ENCODE measurements at places on chromosomes 3 and 15.

GRCh38 chr15:36527235-36528162 lies 51.9 kb upstream of the CDIN1 start:
- DNase-seq, result no peak

GRCh38 chr15:34239151-34239808 lies 14.5 kb downstream of the EMC4 start:
- DNase-seq, result no peak

- no peak for DNase-seq
These were observed 874 bp downstream of the INO80 start for GRCh38 chr15:41115161-41115651.

DNA sequence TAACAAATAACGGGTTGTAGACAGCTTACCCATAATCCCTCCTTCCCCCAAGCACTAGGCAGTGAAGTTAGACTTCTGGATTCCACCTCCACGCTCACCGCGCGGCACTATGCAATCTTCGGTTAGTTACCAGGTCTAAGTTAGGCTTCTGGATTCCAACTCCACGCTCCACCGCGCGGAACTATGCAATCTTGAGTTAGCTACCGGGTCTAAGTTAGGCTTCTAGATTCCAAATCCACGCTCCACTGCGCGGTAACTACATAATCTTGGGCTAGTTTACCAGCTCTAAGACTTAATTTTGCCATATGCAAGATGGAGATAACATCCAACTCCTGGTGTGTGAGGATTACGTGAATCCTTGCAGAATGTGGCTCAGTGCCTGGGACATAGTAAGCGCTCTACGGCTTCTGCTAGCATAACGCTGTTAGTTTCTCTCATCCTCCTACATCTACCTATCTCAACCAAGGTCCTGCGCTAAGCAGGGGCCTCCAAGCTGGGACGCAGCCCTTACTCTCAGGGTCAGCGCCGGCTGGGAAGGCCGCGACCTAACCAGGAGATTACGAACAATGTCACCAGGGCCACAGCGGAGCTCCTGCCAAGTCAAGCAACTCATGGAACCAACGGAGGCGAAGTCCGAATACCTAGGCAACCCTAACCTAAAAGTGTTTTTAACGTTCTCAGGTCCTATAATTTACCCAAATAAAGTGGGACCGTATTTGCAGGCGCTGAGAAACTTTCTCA lies 497 bp upstream of the RPLP1 start:
- DNase-seq, result no peak

DNA sequence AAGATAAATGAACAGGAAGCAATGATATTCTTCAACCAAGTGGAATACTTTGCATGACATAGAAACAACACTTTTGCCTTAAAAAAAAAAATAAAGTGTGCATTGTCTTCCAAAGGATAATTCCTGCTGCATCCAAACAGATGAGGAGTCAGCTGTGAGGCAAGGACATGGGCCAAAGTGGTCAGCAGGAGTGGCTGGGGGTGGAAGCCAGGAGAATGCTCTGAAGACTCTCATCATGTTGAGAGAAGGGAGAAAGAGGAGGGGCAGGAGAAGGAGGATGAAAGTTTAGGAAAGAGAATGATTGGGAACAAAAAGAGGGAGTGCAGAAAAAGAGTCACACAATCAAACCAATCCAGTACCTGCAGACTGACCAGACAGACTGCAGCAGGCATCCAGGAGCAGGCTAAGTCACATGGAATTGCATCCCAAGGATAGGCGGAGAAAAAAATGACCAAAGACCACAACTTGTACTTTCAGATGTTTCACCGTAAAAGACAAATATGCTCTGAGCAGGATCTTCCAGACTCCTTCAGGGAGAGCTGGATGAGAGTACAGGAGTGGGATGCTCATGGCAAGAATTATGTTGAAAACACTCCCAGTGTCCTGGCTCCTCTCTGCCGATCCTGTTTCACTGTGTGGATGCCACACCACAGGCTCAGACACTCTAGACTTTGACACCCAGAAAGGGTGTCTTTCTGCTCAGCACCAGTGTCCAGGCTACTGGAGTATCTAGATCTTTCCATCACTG lies 11.9 kb downstream of the ABI3BP start:
- DNase-seq, result no peak

DNA sequence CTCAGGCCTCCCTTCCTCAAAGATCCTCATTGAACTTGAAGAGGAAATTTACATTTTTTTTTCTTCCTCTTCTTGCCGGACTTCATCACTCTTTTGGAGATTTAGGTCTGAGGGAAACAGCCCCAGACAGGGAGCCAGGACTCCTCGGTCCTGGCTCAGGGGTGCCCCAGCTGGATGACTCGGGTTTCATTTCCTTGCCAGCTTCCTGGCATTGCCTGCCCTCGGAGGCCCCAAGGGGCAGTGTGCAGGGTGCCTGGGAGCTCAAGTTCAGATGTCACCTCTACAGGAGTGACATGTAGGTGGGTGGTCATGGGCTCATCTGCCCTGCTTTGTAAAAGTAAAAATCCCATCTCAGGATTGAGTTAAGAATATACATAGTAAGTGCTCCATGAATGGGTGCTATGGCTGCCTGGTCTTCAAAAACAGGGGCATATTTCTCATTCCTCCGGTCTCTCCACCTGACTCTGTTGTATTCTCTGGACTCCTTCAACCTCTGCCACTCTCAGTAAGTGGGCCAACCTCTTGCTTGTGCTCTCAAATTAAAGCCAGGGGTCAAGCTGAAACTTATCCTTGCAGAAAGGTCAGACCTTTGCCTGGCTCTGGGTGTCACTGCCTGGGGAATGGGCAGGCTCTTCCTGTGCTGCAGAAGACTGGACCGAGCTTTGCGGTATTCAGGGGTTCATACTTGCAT lies 51.8 kb downstream of the SMAD6 start:
- no peak for DNase-seq

- DNase-seq, result no peak
These were observed 7.5 kb upstream of the COLQ start for GRCh38 chr3:15528854-15529537.

DNA sequence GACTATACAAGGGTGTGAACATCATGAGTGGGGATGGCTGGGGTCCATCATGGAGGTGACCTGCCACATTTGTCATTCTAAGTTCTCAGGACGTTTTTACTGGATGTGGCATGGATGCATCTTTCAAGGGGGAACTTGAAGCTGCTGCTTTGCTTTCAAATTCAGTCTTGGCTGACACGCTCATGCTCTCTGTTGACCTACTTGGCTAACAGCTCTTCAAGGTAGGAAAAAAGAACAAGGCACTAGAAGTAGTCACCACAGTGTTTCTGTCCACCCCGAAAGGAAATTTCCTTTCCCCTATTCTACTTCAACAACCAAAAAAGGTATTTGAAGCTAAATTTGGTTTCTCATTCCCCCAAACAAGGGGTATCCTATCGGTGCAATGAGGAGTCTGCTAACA lies 15.0 kb downstream of the STIMATE start:
- DNase-seq, result no peak

DNA sequence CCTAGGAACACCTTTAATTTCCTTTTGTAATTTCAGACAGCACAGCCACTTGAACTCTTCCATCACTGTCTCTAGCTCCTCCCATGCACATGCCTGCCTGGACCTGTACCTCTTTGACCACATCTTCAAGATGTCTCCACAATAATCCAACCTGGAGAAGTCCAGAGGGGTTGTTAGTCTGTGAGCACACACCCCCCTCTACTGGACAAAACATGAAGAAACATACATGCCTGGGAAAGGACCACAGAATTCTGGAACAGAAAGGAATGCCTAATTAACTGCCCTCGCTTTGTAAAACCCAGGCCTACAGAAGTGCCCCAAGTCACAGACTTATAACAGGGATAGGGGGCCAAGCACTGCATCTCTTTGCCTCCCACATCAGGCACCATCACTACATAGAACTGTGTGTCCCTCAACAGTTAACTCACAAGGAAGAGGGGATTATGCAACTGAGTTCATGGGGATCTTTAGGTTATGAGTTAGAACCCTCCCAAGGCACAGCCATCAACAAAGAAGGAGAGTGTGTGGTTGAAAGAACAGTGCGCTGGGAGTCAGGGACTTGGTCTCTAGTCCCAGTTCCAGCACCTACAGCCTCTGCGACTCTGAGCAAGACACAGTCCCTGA lies 61.7 kb downstream of the FMN1 start:
- no peak for DNase-seq

DNA sequence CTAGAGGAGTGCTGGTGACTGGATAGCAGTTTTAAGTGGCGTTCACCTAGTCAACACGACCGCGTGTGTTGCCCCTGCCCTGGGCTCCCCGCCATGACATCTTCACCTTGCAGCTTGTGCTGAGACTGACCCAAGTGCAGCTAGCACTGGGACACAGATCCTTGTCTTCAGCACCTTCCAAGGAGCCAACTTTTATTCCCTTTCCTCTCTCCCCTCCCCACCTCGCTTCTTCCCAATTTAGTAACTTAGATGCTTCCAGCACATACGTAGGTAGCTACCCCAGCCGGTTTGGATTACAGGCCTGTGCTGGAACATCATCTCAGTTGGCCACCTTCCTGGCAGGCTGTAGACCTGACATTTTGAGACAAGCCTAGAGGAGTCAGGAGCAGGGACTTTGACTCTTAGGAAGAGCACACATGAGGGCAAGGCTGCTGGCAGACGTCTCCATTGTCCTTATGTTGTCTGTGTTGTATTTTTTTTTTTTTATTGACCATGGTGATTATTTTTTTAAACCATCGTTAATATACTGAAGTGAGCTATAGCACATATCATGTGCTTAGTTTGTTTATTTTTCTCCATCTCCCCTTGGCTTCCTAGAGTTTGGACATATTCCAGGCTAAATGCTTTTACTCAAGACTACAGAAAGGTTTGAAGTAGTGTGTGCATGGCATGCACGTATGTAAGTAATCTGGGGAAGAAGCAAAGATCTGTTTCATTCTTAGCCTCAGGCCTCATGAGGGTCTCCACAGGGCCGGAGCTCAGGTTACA lies 61.1 kb downstream of the AAGAB start:
- DNase-seq, result no peak

GRCh38 chr3:136544532-136544931 lies 207.6 kb downstream of the STAG1 start:
- no peak for DNase-seq

DNA sequence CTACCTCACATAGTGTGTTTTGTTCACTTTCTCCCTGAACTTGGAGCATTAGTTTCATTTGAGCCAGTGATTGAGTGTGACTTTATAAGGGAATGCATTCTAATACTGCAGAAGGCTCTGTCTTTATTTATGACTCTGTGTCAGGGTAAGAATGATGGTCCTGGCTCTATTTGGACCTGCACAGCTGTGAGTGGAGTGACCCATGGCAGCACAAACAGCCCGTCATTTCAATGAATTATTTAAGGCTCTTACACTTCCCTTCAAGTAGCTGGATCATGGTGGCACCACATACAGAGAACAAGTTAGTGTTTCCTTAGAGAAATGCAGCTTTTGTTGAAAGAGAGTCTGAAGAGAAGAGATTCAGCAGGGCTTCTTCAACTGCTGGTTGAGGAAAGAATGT lies 16.4 kb downstream of the TMEM108 start:
- no peak for DNase-seq

GRCh38 chr3:44974416-44974815 lies 1.6 kb downstream of the ZDHHC3 start:
- no peak for DNase-seq

GRCh38 chr3:101862416-101863165 lies 13.3 kb downstream of the NFKBIZ start:
- DNase-seq, result no peak

GRCh38 chr3:138686771-138687221 lies 78.2 kb downstream of the FAIM start:
- no peak for DNase-seq

- no peak for DNase-seq
These were observed 14.8 kb upstream of the PARP14 start for GRCh38 chr3:122665881-122666280.

- no peak for DNase-seq
These were observed 79.4 kb upstream of the ATP11B start for GRCh38 chr3:182713743-182714517.

DNA sequence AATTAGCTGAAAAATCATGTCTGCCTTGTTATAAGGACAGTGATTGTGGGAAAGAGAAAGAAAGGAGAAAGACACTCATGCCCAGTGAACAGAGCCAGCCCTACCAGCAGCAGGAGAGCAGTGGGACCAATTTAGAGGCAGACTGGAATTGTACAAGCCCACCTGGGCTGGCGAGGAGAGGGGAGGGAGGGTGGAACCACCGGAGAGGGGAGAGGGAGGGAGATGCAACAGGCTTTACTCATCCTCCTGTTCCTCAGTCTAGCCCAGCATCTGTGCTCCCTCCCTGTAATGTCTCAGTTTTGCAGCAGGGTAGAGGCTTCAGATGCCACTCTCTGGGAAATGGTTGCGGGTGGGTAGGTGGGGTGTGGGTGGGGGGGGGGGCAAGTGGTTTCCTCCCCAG lies 54.7 kb downstream of the RAB11A start:
- DNase-seq, result no peak

DNA sequence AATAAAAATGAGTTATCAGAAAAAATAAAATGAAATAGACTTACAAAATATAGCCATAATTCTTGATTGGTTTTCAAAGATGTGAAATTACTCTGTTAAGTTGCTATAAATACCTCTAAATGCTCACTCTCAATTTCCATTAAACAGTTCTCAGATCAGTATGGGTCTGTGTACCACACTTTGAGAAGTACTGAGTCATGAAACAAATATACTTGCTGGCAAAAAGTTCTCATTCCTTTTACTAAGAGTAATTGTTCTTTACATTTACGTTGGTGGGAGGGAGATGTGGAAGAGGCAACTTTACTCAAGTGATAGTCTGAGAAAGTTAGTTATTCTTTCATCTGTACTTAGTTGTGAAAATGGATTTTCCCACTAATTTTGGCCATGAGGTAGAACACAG lies 96.3 kb downstream of the ZNF385D start:
- DNase-seq, result no peak

DNA sequence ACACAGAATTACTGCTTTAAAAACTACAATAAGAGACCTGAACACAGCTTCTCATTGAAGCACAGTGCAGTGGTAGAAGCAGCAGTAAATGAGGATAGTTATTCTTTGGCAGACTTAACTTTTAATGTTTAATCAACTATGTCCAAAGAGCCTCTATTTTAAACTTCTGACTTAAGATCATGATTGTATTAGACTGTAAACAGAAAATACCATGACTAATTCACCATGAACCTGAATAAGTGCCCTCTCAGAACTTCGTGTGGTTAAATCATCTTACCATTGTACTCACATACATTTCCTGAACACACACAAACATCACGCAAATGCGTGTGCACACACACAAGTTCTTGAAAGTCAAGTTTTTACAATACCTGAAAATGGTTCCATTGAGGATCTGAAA lies 13.9 kb downstream of the CEP152 start:
- DNase-seq, result no peak

- no peak for DNase-seq
These were observed 9.6 kb upstream of the NUP210 start for GRCh38 chr3:13429631-13430291.

DNA sequence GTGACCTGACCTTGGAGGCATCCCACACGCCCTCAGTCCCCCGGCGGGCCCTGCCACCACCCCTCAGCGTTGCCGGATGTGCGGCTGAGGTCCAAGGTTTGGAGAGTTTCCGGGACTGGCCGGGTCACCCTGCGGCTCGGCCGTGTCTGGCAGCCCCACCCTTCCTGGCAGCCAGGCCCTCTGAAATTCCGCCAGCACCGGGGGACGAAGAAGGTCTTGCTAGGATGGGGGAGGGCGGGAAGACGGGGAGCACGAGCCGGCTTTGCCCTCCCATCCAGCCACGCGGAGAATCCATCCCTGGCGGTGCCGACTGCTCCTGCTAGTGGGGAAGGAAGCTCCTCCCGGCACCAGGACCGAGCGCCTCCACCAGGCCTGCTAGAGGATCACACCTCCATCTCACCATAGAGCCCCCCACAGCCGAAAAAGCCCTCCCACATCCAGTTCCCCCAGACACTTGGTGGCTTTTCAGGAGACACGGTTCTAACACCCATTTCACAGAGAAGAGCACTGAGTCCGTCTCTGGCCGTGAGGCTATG lies 81.5 kb downstream of the CPN2 start:
- DNase-seq, result no peak

GRCh38 chr3:155254445-155254844 lies 39.0 kb downstream of the STRIT1 start:
- DNase-seq, result no peak

Measured in stimulated activated CD8-positive, alpha-beta memory T cell treated with anti-CD3 and anti-CD28 coated beads, Interleukin-15, amount 100 ng/mL, for 24 hours (primary cell).